Bronchial epithelial cell (primary cell): ENCODE measurements at places on chromosomes 1 and 21. TPM values are rescaled to one million over a fixed set of nuclear protein-coding genes. Genes with fewer than 3 reads are reported as not detected.

- no peak for DNase-seq
Observed at GRCh38 chr1:21804536-21804935, 7.5 kb upstream of the LDLRAD2 start.

GRCh38 chr1:112706505-112707220, at the start of gene RHOC:
RHOC (minus strand) TSS chr1:112707127; CDS start chr1:112703799, 3,328 bp downstream.
- no peak for DNase-seq

- DNase-seq = no peak
Observed at GRCh38 chr21:37967036-37967435, 50.8 kb upstream of the KCNJ6 start.

GRCh38 chr1:72227667-72228066, 54.7 kb downstream of the NEGR1 start:
- DNase-seq = no peak

GRCh38 chr1:72281637-72282270, 585 bp downstream of the NEGR1 start:
- no peak for DNase-seq

DNA sequence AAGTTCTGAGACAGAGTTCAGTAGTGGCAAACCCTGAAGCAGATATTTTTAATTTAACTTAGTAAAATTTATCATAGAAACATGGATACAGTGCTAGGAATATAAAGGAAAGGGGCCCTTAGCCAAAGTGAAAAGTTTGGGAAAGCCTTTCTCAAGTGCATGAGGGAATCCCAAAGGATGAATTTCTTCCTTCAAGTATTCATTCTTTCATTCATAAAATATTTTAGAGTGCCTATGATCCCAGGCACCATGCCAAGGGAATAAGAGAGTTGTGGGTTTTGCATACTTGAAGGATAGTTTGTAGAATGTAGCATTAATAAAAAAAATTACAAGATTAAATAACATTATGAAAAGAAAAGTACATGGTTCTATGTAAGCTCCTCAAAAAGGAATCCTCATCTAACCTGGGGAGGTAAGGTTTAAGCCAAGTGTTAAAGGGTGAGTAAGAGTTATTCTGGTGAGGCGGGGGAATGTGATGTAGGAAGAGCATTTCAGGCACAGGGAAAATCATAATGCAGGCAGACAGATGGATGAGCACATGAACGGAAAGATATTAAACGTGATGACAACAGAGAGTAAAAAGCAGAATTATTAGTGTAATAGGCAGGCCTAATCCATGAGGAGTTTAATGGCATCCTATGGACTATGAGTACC, 40.4 kb upstream of the NTNG1 start:
- DNase-seq = no peak

GRCh38 chr1:153546796-153547559, 1.4 kb upstream of the S100A4 start:
- DNase-seq = no peak

DNA sequence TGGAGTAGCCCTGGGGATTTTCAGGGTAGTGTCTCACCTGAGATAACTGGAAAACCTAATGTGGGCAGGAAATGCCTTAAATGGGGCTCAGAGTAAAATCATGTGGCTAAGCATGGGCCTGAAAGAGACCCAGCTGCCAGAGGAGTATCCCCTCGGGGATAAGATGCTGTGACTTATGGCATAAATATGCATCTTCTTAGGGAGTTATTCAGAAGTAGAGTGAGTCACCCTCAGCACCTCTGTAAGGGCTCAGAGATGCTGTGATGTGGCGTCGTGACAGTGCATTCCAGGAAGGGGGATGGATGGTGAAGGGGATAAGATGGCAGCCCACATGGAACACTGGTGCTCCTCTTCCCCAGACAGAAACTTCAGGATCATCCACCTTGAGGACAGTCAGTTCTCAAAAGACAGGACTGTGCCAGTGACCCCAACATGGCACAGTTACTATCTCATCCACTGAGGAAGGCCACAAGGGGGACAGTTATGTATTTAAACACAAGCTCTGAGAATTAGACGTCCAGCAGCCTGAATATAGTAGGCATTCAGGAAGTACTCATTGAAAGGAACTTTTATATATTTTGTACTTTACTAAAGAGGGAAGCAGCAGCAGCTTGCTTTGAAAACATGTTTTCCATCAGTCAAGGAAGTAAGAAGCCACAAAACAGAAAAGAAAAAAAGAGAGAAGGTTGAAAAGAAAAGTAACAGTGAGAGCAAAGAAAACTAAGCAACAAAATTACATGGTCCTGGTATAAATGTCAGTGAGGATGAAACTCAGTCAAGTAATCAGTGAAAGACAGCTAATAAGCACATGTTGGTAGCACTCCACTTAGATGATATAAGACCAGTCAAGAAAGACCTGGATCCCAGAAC, 8.3 kb downstream of the IL24 start:
- peak; percentile 100 for DNase-seq

GRCh38 chr1:197439708-197440280, 171.7 kb downstream of the CRB1 start:
- DNase-seq = no peak

Gene USP25
- 54.5 and 69.3 TPM in 2 replicates for total RNA-seq

Gene CTSS
- total RNA-seq = 0.53 and 5.4 TPM in 2 replicates

Gene FBXO2
- total RNA-seq = 49.5 and 75.7 TPM in 2 replicates

Gene COL16A1
- total RNA-seq = 87.7 and 121 TPM in 2 replicates

Gene ZNF695
- total RNA-seq = 0.53 and 0.90 TPM in 2 replicates

Gene CD1E
- not detected in 2 replicates for total RNA-seq

Gene PCBP3
- 0.13 TPM in 1 of 2 replicates, not detected in the other for total RNA-seq

Gene SYCP1
- not detected in 2 replicates for total RNA-seq

Gene CFAP74
- not detected in 2 replicates for total RNA-seq
